Natural killer cell treated with Interleukin-12 subunit alpha and Interleukin-12 subunit beta and Interleukin-15 and Interleukin-18, amount 100 ng/mL, for 72 hours (primary cell): ENCODE measurements at places on chromosomes 1 and 21.

GRCh38 chr1:149844650-149845255 is 54.6 kb upstream of the BOLA1 start:
- no peak for DNase-seq

DNA sequence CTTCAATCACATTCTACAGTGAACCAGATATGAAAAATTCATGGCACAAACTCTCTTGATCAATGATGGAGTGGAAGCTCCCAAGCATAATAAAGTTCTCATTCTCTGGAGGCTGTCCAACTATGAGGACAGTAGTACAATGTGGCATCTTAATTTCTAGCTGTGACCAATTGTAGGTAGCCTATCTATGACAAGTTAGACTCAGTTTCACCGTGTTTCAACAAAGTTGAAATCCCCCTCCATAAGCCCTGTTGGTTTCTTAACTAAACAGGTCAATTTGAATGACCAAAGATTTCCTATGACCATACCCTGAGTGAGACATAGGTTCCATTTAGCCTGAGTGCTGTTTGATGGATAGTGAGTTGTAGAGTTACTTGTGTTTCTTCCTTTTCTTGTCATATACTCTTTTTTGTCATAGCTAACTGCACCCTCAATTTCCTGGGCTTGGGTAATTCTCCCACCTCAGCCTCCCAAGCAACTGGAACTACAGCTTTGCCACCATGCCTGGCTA is 11.8 kb downstream of the PATJ start:
- no peak for DNase-seq

DNA sequence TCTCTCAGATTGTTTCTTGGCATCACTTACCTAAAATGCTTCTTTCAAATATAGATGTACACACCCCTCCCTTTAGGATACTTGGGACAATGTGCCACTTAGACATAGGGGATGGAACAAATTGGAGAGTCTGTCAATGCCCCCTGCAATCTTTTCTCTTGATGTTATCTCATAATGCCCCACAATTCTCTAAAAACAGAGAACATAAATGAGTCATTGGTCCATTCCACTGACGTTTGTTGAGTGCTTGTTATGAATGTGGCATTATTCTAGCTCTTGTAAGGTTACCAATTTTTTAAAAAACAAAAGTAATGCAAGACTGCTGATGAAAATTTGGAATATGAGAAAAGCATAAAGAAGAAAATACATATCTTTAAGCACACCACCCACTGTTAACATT is 5.6 kb upstream of the SMIM11 start:
- DNase-seq: no peak

DNA sequence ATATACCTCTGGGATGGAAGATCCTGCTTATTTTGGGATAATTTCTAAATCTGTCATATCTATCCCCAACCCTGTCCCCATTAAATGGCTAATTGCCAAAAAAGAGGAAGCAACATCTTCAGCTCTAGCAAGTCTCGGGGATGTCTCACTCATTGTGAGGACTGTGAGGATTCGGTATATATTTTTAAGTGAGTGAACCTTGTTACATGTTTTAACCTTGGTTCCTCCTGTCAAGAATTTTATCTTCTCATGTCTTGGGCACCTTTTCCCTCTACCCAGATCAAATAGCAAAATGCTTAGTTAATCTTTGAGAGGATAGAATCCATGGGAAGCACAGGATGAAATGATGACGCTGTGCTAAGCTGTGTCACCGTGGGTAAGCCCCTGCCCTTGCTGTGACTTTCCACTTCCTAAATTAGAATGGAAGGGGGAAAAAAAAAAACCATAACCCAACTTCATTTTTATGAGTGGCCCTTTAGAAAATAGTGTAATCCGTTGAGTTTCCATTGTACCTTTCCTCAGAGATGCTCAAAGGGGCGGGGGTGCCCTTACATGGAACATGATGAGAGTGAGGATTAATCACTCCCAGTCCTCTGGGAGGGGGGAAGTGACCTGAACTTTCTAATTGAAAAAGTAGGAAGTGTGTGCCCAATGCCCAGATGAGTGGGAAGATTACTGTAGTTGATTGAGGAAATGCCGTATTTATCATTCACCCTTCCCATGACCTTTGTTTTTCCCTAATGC is 7.6 kb downstream of the ATP1A1 start:
- no peak for DNase-seq

GRCh38 chr1:18908911-18909771 is 6.8 kb upstream of the ALDH4A1 start:
- DNase-seq: no peak

GRCh38 chr21:37008724-37009123 is 2.2 kb downstream of the RIPPLY3 start:
- no peak for DNase-seq
